ENCODE measurements at places on chromosomes 7 and 10.
A peak's percentile ranks its signal among the peaks of the same experiment; 100 is the strongest.

GRCh38 chr7:2863461-2864066, 19.5 kb upstream of the GNA12 start:
- DNase-seq = peak; percentile 56

DNA sequence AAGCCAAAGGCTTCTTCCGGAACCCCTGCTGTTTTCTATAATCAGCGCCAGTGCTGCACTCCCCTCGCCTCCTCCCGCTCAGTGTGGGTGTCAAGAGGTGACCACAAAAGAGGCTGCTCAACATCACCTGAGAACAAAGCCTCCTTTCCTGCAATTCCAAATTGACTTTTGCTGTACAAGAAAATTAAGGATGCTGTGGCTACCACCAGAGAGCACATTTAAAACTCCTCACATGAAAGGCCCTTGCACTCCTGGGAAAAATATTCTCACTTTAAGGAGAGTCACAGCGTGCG, 96.4 kb downstream of the HIPK2 start:
- no peak for DNase-seq

GRCh38 chr10:48609899-48610584, 5.2 kb upstream of the ARHGAP22 start:
- no peak for DNase-seq

- DNase-seq = no peak
Observed at GRCh38 chr10:43062402-43063160, 14.3 kb upstream of the RET start.

DNA sequence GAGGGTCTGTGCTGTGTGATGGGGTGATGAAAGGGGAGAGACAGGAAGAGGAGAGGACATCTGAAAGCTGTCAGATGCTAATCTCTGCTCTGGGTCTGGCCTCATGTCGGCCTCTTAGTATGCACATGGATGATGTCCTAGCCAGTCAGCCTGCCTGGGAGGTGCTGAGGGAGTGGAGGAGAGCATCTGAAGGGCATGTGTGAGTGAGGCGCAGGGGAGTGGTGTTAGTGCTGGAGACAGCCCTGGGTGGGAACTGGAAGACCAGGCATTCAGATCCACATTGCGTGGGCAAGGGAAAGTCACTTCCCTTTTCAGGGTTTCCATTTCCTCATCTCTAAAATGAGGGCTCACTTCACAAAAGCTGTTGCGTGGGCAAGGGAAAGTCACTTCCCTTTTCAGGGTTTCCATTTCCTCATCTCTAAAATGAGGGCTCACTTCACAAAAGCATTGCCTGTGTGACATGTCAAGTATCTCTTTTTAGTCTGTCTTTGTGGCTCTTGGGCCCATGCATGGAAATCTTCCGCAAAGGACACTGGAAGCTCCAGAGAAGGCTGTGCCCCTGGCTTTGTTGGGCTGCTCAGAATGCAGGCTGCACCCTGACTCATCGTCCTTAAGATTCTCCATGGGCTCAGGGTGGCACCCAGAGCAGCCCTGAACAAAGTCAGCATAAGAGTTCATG, 10.0 kb downstream of the SFTPD start:
- DNase-seq = no peak

DNA sequence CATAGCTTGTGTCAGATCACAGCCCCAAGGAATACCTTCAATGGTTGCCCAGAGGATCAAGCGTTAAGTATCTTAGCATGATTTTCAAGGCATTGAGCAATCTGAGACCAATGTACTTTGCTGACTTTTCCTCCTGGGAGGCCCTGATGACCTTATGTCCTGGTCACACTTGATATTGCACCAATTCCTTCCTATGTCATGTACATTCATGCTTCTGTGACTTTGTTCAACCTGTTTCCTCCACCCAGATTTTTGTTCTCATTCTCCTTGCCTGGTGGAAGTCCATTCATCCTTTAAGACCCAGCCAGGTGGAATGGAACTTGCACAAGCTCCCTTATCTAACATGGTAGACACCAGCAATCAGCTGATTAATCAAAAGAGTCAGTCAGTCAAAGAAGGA, 160.8 kb downstream of the PFKFB3 start:
- no peak for DNase-seq

- DNase-seq = no peak
Observed at GRCh38 chr7:21338728-21339164, 89.1 kb upstream of the SP4 start.

DNA sequence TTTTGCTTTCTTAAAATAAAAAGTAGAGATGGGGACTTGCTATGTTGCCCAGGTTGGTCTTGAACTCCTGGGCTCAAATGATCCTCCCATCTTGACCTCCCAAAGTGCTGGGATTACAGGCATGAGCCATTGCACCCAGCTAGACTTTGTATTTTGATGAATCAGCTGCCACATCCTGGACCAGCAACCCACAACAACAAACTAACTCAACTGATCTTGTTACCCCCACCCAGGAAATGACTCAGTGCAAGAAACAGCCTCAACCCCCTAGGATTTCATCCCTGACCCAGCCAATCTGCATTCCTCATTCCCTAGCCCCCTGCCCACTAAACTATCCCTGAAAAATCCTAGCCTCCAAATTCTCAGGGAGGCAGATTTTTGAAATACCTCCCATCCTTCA, 123.8 kb downstream of the IPMK start:
- DNase-seq = no peak

- DNase-seq = no peak
Observed at GRCh38 chr10:116699471-116700150, 42.8 kb downstream of the HSPA12A start.

Measured in activated T-cell treated with anti-CD3 and anti-CD28 coated beads, Interleukin-2, amount 50 U/mL, for 1 hour (primary cell).